ENCODE measurements at places on chromosomes 2 and 18. TPM values are rescaled to one million over a fixed set of nuclear protein-coding genes. Genes with fewer than 3 reads are reported as not detected.
A peak's percentile ranks its signal among the peaks of the same experiment; 100 is the strongest.

GRCh38 chr2:147829106-147829505 is 15.7 kb upstream of the ACVR2A start:
- DNase-seq, result no peak

DNA sequence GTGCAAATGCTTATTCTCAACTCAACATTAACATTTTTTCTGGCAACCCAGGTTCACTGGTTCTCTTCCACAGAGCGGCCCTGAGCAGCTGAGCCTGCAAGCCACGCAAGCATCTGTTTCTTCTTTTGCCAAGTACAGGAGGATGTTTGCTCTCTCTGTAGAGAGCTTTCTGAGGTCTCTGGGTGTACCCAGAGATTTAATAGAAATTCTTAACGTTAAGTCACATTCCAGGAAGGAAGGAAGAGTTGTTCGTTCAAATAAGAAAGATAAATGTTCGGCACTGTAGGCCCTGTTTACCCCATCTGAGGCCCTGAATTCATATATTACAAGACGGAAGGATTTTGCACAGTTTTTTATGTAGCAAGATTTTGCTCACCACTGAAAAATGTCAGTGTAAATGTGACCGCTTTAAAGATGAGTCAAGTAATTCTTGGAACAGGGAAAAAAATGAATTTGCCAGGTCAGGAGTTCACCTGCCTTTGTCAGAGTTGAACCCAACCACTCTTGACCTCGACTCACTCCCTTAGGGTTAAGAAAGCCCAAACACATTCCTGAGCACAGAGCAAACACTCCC is 30.1 kb downstream of the KCTD18 start:
- DNase-seq, result peak; percentile 23

The GPR75 gene
- total RNA-seq, result not detected

- no peak for DNase-seq
Measured at GRCh38 chr18:24315170-24315569, 82.5 kb downstream of the OSBPL1A start.

DNA sequence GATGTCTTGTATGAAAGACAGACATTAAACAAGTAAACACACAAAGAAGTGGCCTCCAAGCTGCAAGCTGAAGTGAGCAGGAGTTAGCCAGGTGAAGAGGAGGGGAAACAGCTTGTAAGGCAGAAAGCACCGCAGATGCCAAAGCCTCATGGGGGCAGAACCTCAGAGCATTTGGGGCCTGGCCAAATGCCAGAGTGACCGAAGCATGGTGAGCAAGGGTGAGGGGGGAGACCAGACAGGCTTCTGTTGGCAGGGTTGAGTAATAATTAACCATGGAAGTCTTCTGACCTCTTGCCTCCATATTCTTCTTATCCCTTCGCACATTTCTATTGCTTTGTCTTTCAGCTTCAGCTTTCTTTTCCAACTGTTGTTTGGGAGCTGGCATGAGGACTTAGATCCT is 5.6 kb downstream of the QPCT start:
- DNase-seq, result peak; percentile 36

DNA sequence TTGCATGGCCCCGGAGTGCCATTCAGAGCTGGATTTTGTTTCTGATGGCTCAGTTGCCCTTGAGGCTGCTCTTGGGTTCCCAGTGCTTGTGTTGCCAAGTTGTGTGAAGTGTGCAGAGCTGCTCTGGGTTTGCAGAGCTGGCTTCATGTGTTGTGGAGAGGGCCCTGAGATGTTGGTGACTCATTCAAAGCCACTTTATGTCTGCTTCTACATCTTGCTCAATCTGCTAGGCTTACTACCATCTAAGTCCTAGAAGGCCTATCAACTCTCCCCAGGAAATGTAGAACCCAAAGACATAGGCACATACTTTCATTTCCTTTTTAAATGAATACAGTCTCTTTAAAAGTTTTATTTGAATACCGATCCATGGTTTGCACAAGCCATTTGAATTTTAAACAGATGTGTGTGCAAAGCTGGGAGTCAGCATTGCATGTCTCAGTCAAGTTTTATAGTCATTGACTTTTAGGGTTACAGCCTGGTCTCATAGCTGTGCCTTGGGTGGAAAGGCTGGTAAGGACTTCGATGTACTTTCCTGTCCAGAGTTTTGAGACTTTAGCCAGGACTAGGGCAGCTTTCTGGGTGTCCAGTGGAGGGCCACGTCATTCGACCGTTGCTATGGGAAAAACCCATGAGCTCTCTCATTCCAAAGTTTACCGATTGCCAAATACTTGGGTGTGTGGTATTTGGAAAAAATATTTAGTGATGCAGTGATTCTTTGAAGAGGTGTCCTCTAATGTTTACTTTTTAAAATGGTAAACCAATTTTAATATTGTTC is 105.0 kb downstream of the LTBP1 start:
- peak; percentile 42 for DNase-seq

DNA sequence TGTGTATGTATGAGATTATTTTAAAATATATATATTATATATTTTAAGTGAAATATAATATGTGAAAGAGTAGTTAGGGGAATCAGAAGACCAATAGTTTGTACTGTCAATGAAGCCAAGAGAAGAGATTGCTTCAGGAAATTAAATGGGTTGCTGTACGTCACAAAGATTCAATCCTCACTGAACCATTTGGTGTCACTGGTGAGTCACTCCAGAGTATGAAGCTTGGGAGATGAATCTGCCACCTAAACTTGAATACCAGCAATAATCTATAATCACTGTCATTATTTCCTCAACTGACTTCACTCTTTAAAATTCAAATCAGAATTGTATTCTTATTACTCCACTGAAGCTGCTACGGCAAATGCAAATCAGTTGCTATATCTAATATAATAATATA is 41.9 kb upstream of the SCN9A start:
- no peak for DNase-seq

Measured in MG63 (cell line).